Suprapubic skin (tissue), 4 donors: ENCODE measurements at places on chromosomes 1 and 21.
A peak's percentile ranks its signal among the peaks of the same experiment; 100 is the strongest.

DNA sequence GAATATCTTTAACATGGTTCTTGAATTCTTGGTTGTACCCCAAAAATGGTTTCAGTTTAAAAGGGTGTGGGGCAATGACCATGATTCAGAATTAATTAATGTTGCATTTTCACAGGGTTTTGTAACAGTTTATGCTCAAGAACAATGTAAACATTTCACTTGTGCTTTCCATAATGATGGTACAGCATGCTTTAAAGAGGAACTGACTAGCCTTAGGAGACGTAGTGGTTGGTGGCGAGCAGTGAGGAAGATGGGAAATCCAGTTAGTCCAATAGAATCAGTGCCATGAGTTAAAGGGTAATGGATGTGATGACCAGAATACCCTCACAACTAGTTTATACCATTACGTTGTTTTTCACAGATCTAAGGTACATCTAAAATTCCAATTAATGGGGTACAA is 138.0 kb downstream of the HS2ST1 start:
- H3K36me3 ChIP-seq, result no peaks in the 10 kb centered on the region
- H3K4me1 ChIP-seq, result no peaks in the 10 kb centered on the region
- no peaks in the 10 kb centered on the region for H3K27me3 ChIP-seq

DNA sequence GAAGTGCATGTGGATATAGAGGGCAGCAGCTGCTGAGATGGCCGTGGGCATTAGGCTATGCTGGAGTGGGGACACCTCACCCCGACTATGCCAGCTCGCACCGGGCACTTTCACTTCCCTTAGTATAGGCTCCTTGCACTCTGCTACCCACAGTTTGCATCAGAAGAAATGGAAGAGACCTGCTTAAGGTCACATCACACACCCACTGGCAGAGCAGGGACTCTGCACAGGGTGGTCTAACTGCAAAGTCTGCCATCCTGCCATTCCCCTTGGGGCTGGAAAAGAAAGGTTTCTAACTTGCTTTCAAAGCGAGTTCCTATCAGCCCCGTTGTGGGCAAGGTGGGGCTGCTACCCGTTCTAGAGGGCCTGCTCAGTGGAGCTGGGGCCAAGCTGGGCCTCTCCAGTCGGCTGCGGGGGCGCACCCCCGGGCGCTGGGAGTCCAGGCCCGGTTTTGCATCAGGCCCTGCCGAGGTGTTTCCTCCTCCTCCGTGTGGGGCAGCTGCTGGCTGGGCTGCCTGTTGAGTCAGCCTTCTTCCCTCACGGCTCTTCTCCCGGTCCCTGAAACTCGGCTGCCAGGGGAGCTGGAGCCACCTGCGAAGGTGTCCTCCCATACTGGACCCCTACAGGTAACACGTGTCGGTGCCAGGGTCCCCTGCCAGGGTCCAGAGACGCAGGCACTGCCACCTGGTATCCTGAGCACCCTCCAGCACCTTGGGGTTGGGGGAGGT is at the start of gene SYTL1:
Gene SYTL1, plus strand, starts transcription at position 498 of the 728 bp plus-strand sequence. CDS start 3,313 bp downstream, outside the sequence.
- H3K36me3 ChIP-seq, result peaks cover 2% of the 10 kb centered on the region
- DNase-seq, result no peak
- no peaks in the 10 kb centered on the region for H3K27me3 ChIP-seq
- peak within 1 kb of the TSS; percentile 48 for H3K4me3 ChIP-seq
- peak within 1 kb of the TSS; percentile 91 for H3K27ac ChIP-seq

GRCh38 chr1:79845936-79846335 is 839.4 kb upstream of the ADGRL4 start:
- no peaks in the 10 kb centered on the region for H3K36me3 ChIP-seq
- H3K27ac ChIP-seq, result no peak overlapping the region
- DNase-seq, result no peak
- no peaks in the 10 kb centered on the region for H3K27me3 ChIP-seq

GRCh38 chr1:203378556-203379245 is 27.8 kb upstream of the FMOD start:
- peaks cover 3% of the 10 kb centered on the region for H3K4me1 ChIP-seq
- no peaks in the 10 kb centered on the region for H3K36me3 ChIP-seq
- H3K4me3 ChIP-seq, result no peak overlapping the region

- no peaks in the 10 kb centered on the region for H3K27me3 ChIP-seq
- no peak overlapping the region for H3K4me3 ChIP-seq
- no peak for DNase-seq
- H3K4me1 ChIP-seq, result peaks cover 3% of the 10 kb centered on the region
These were observed 840.9 kb downstream of the LTN1 start for GRCh38 chr21:28151758-28152157.

- H3K36me3 ChIP-seq, result no peaks in the 10 kb centered on the region
- H3K4me3 ChIP-seq, result no peak overlapping the region
- DNase-seq, result no peak
- H3K4me1 ChIP-seq, result peaks cover 16% of the 10 kb centered on the region
- H3K27ac ChIP-seq, result no peak overlapping the region
These were observed 42.7 kb downstream of the HSD3B1 start for GRCh38 chr1:119549719-119550132.

- H3K36me3 ChIP-seq, result no peaks in the 10 kb centered on the region
- no peak overlapping the region for H3K27ac ChIP-seq
- H3K4me3 ChIP-seq, result no peak overlapping the region
- no peak for DNase-seq
These were observed 286.2 kb downstream of the SPATA17 start for GRCh38 chr1:217917281-217917887.

- H3K4me1 ChIP-seq, result no peaks in the 10 kb centered on the region
- no peaks in the 10 kb centered on the region for H3K27me3 ChIP-seq
- H3K36me3 ChIP-seq, result no peaks in the 10 kb centered on the region
- no peak overlapping the region for H3K27ac ChIP-seq
These were observed 92.7 kb downstream of the SUSD4 start for GRCh38 chr1:223271085-223271781.

GRCh38 chr1:107776900-107777663 is 187.9 kb downstream of the VAV3 start:
- no peaks in the 10 kb centered on the region for H3K36me3 ChIP-seq
- H3K27me3 ChIP-seq, result no peaks in the 10 kb centered on the region
- peaks cover 3% of the 10 kb centered on the region for H3K4me1 ChIP-seq
- H3K4me3 ChIP-seq, result no peak overlapping the region
- DNase-seq, result no peak

GRCh38 chr21:38255571-38256117 is 1.1 kb upstream of the KCNJ15 start:
- H3K36me3 ChIP-seq, result no peaks in the 10 kb centered on the region
- DNase-seq, result no peak
- no peak overlapping the region for H3K4me3 ChIP-seq
- H3K4me1 ChIP-seq, result peaks cover 3% of the 10 kb centered on the region
